ENCODE measurements at places on chromosomes 3 and 15. TPM values are rescaled to one million over a fixed set of nuclear protein-coding genes. Genes with fewer than 3 reads are reported as not detected.
A peak's percentile ranks its signal among the peaks of the same experiment; 100 is the strongest.

- DNase-seq: no peak
Observed at GRCh38 chr3:149605902-149606301, 51.9 kb downstream of the WWTR1 start.

DNA sequence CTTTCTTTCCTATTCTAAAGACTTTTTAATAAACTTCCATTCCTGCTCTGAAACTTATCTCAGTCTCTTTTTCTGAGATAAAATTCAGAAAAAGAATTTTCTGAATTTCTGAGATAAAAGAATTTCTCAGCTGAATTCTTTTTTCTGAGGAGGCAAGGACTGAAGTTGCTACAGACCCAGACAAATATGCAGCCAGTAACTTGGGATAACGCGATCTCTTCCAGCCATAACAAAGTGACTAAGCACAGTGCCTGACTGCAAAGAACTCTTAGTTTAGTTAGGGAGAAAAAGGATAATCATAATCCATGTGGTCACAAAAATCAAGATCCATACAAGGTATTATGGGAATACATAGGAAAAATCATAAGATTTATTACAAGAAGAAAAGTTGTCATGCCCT, 222.0 kb upstream of the GAP43 start:
- DNase-seq: no peak

DNA sequence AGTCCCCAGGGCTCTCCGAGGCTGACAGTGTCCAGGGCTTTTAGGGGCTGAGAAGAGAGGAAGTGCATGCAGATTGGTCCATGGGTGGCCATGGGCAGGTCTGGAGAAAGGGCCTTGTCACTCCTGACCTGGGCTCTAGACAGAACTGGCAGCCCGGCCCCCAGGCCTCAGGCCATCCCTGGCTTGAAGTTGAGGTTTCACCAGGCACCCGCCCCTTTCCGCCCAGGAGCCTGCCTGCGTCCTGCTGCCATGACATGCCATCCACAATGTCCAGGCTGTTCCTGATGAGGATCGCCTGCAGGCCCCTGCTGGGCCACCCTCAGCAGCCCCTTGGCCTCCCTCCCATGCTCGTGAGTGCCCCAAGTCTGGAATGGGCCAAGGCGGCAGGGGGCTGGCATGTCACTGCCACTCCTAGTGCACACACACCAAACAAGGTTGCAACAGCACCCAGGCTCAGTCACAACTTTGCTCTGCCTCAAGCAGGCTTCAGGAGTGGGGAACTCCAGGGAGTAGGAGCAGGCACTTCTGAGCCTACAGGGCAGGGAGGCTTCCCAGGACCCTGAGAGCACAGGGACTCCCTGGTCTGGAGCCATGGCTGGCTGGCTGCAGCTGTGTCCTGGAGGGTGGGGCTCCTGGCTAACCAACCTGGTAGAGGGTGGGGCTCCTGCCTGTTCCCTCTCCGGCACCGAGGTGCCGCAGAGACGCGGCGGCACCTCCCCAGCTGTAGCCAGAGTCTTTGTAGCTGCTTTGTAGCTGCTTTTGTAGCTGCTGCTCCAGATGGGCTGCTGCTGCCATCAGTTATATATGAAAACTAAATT, 1457.1 kb upstream of the GBE1 start:
- no peak for DNase-seq

GRCh38 chr15:60155661-60156060, 151.6 kb downstream of the FOXB1 start:
- DNase-seq: no peak

GRCh38 chr15:85762756-85763127, 32.0 kb downstream of the KLHL25 start:
- no peak for DNase-seq

DNA sequence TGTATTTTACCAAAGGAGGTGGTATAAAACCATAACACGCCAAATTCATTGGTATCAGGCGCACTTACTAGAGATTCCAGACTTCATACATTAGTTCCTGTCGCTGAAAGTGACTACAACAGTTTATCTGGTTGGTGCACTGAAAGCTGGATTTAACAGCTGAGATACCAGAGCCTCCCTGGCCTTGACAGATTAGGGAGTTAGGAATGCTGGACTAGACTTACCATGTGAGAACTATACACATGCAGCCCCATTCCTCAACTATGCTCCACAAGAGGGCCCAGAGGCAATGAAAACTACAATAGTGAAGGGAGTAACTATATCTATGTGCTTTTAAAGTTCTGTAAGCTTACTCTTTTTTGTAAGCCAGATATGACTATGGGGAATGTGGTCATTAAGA, 174.4 kb downstream of the STAG1 start:
- no peak for DNase-seq

GRCh38 chr15:53837263-53837662, 77.8 kb upstream of the WDR72 start:
- peak; percentile 47 for DNase-seq

- DNase-seq: no peak
Observed at GRCh38 chr3:4756855-4757574, 222.2 kb upstream of the BHLHE40 start.

DNA sequence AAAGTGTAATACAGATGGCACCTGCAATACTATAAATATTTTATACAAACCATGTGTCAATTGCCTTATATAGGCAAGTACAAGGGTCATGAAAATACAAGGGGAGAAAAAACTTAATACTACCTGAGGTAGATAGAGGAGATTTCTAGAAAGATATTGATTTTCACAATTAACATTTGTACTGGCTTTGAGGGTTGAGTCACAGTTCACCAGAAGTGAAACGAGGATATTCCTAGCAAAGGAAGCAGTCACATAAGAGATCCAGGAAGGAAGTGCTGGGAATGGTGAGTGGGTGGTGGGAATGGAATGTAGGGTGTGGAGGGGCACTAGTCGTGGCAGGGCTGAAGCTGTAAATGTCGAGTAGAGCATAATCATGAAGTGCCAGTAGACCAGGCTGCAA, 108.7 kb downstream of the P2RY1 start:
- no peak for DNase-seq

DNA sequence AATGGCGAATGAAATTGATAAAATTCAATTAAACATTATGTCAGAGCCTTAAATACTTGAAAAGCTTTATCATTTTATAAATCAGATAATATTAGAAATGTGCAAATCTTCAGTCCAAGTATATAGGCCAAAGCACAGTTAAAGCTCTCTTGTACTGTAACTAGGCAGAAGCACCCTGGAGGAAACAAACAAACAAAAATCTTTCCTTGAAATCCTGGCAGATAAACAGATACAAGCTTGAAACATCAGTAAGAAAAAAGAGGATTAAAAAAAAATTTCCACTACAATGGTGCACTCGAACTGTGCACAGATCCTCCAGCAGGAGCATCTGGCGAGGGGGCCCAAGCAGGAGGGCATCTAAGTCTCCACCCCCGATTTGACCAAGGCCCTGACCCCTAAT, 166.6 kb downstream of the PLD1 start:
- DNase-seq: no peak

DNA sequence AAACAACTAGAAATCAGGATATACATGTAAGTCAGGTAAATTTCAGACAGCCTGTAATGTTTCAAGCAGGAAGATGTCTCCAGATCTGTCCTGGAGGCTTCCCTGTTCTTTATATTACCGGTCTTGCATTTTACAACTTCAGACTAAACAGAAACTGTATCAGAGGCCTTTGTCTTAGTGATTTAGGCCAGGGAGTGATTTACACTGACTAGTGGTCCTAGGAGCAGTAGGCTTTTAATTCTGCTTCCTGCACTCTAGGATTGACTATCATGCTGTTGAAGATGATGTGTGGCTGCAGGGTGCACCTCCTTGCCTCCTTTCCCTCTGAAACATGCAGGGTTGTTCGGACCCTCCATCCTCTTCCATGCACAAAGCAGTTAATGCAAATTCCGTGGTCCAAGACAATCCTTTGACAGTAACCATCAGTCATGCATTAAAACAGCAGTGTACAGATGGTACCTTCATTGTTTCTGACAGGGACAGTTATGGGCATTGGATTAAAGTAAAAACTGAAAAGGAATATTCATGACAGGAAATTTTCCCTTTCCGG, 27.6 kb downstream of the CHRNA7 start:
- no peak for DNase-seq

DNA sequence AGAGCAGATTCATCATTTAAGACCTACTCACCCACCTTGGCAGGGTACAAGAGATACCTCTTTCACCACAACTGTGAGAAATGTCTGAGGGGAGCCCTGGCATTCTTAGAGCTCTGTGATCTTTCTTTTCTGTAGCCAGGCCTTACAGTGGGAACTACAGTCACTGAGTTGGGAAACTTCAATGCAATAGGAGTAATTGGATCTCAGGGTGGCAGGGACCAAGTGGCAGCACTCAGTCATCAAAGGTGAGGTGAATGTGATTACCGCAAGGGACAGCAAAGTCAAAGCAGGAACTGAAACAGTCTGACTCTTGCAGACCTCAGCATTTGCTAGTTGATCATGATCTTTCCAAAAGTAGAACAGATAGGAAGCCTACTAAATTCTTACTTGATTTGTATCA, 7.2 kb upstream of the MCF2L2 start:
- DNase-seq: no peak

The IMP3 gene
- 84.4 TPM for total RNA-seq

The IRAK2 gene
- 9.3 TPM for total RNA-seq

The HCN4 gene
- total RNA-seq: not detected

The SPSB4 gene
- 1.2 TPM for total RNA-seq

The DNAJA4 gene
- total RNA-seq: 2.9 TPM

The ERC2 gene
- 0.14 TPM for total RNA-seq
